LHCN-M2 (cell line): ENCODE measurements at places on chromosomes 3 and 15. TPM values are rescaled to one million over a fixed set of nuclear protein-coding genes. Genes with fewer than 3 reads are reported as not detected.
A peak's percentile ranks its signal among the peaks of the same experiment; 100 is the strongest.

GRCh38 chr15:28983432-28984311 lies 97.9 kb downstream of the APBA2 start:
- DNase-seq: no peak

MYO5A gene
- 51.9 and 53.7 TPM in 2 replicates for total RNA-seq

SLC28A2 gene
- not detected in 2 replicates for total RNA-seq

GRCh38 chr3:82012775-82013174 lies 251.3 kb upstream of the GBE1 start:
- DNase-seq: no peak

GRCh38 chr15:94231723-94232468 lies 535 bp downstream of the MCTP2 start:
- no peak for DNase-seq

DNA sequence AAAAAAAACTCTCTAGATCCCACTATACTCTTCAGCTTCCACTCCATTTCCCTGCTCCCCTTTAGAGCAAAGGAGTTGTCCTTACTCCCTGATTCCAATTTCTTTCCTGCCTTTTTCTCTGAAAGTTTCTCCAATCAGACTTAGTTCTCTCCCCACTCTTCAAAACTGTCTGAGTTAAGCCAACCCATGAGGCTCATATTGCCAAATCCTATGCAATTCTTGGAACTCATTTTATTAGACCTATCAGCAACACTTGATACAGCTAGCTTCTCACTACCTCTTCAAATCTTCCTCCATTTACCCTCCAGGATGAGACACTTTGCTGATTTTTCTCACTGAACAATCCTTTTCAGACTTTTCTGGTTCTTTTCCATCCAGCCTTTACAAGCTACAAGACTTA lies 233.1 kb downstream of the THRB start:
- DNase-seq: no peak

DNA sequence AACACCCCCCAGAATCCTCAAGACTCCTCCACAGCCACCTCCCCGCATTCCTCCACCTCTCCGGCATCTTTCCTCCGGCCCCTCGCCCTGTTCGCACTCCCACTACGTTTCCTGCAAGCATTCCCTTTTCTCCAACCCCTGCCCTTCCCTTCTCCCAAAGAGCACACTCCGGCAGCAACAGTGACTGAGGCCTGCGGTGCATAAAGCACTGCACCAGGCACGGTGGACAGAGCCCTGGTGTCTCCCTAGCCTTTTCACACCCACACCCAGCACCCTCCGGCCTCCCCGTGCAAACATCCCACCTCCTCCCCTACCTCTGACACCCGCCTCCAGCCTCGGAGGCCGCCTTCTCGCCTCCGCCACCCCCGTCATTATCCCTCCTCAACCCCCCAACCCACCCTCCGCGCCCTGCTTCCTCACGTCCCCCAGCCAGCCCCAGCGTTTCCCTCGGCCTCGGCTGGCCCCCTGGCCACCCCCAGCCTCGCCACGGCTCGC lies 577 bp downstream of the ZNF148 start:
- peak; percentile 50 for DNase-seq

FSD2 gene
- total RNA-seq: not detected in 2 replicates
